ENCODE measurements at places on chromosomes 7 and 10. TPM values are rescaled to one million over a fixed set of nuclear protein-coding genes. Genes with fewer than 3 reads are reported as not detected.

The MRLN gene
- total RNA-seq, result not detected

DNA sequence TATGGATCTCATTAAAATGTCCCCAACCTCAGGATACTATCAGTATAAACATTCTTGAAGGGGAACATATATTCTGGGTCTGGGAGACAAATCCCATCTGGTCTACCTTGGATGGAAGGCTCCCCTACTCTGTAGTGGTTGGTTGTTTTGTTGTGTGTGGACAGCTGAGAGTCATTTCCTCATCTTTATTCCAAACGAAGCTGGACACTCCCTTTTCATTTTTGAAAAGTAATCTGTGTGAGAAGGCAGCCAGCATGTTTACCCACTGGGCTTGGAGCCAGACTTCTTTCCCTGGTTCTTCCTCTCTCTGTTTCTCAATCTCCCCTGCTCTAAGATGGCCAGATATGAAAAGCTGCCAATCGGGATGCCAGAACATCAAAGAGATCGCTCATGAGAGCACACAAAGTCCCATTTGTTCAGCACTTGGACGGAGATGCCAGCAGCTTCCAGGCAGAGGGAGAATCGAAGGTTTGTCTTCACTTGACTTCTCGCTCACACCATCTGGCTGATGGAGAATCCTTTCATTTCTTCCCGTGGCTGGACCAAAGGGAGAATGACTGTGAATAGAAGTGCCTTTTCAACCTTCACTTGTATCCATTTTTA, 108.1 kb upstream of the AGR3 start:
- peak; percentile 90 for DNase-seq

GRCh38 chr10:88661018-88661417, 3.2 kb upstream of the LIPF start:
- DNase-seq, result no peak

- no peak for DNase-seq
Observed at GRCh38 chr7:134875867-134876266, 96.4 kb downstream of the CALD1 start.

The LRIT1 gene
- total RNA-seq, result not detected

DNA sequence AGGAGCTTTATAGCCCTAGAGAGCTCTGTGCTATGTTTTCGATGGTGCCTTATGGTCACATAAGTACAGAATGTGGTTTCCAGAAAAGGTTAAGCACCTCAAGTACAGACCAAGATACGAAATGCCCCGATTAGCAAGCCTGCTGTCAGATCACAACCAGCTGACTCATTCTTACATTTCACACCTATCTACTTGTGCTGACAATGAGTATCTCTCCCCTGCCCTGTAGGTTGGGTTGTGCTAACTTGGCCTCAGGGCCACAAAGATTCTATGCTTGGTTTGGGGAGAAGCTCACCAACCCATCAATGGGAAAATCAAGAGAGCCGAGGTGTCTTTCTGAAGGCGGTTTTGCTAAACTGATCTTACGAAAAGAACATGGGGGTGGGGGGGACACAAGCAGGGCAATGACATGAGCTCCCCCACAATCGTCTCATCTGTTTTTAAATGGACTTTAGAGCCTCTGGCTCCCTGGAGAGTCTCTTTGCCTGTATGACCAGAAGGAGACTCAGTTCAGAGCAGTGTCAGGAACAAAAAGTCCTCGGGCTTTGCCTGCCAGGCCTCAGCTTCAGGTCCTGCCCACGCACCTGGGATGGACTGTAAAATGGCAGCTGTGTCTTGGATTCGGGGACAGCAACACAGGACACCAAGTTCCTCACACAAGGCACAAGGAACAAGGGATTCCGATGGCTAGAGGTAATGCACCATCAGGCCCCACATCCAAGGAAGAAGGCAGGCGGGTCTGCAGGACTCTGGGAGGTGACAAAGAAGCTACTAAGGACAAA, 55.1 kb downstream of the FAM53B start:
- no peak for DNase-seq

DNA sequence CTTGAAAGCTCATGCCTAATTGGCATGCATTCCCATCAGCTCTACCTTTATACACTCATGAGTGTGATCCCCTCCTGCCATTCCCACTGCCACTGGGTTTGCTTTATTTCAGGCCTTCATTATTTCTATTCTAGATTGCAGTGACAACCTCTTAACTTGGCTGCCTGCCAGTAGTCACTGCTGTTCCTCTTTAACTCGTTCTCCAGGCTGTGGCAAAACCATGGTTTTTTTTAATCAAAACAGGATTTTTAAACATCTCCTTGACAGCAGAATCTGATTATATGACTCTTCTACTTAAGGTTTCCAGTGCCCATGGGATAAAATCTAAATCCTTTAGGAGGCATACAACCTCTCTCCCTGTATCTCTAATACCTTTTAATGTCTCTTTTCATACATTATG, 223.7 kb upstream of the PCDH15 start:
- DNase-seq, result no peak

The GARIN1A gene
- 0.81 TPM for total RNA-seq

The GDF10 gene
- 0.67 TPM for total RNA-seq

- DNase-seq, result no peak
Observed at GRCh38 chr7:6655636-6656385, 18.7 kb downstream of the ZNF316 start.

- no peak for DNase-seq
Observed at GRCh38 chr7:33050535-33051318, 11.8 kb downstream of the NT5C3A start.

The RAMP3 gene
- 8.8 TPM for total RNA-seq

- DNase-seq, result no peak
Observed at GRCh38 chr10:44032216-44032615, 352.7 kb downstream of the CXCL12 start.

DNA sequence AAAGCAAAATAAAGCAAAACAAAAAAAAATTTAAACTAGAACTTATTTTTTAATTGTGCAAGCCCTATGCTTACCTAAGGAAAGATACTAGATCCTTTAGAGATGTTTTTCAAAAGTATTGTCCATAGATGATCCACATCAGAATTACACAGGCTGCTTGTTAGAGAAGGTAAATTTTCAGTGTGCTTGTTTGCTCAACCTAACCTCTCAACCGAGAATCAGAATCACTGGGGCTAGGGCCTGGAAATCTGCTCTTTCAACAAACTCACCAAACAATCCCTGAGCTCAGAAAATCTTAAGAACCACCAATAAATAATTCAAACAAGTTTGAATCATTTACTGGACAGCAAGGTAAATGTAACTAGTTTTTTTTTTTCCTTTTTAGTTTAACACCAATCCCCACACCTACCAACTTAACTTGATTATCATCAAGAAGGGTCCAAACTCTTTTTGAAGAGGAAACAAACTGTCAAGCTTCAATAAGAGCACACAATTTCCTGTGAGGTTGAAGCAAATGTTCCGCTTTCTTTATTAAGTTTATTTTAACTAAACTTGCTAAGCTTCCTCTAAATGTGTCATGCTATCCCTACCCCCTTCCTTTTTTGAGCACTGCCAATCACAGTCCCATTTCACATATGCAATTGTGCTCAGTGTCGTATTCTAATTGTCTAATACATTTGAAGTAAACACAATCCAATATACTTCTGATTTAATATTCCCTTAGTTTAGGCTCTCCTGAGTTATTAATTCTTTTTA, 7.4 kb upstream of the TSPAN33 start:
- no peak for DNase-seq

The CPVL gene
- 4.7 TPM for total RNA-seq

GRCh38 chr7:50229964-50230363, 74.6 kb upstream of the IKZF1 start:
- DNase-seq, result no peak

The WASHC2C gene
- total RNA-seq, result 97.0 TPM

The LSM8 gene
- 26.9 TPM for total RNA-seq

The SEC31B gene
- total RNA-seq, result 13.7 TPM

DNA sequence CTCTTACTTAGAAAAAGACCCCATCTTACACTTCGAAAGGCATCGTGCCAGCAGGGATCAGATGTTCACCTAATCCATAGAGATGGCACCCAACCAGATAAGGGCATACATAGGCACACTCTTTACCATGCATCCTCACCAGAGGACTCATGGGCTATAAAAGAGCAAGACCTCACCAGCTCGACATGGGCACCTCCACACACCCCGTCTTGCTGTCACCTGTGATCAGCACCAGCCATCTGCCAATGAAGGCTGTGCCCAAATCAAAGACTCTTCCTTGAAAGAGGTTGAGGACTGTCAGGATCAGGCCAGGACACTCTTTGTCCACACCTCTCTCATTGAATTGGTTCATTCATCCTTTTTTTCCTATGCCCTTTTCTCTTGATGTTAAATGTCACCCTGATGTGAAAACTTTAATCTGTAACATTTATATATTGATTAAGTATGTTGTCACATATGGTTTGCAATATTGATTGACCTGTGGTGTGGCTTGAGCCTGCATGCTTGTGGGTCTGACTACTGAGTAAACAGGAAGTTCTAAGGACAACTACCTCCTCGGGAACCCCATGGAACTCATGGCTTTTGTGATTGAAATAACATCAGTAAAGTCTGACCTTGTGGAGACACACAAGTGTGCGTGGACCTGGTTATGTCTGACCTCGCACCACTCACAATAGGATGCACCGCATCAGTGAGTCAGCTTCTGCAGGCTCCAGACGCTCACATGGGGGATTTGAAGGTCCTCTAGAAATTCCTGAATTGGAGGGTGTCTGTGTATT, 75.5 kb downstream of the HTR5A start:
- no peak for DNase-seq

The ACSM6 gene
- not detected for total RNA-seq

GRCh38 chr7:129351320-129351719, 82.9 kb upstream of the STRIP2 start:
- DNase-seq, result no peak

DNA sequence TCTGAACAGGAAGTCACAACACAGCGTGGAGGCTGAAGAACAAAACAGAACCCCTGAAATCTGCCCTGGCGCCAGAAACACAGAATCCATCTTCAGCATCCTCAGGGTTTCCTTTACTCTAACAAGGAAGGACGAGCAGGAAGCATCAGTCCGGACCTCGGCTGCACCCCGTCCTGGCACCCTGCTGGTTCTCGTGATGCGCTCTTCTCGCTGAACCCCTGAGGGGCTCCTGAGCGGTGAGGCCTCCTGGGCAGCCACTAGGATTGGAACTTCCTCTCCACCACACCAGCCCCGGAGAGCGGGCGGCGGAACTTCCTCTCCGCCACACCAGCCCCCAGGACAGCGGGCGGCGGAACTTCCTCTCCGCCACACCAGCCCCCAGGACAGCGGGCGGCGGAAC, 461.9 kb downstream of the PTPRN2 start:
- no peak for DNase-seq

- no peak for DNase-seq
Observed at GRCh38 chr10:30034433-30035137, 24.8 kb downstream of the JCAD start.

DNA sequence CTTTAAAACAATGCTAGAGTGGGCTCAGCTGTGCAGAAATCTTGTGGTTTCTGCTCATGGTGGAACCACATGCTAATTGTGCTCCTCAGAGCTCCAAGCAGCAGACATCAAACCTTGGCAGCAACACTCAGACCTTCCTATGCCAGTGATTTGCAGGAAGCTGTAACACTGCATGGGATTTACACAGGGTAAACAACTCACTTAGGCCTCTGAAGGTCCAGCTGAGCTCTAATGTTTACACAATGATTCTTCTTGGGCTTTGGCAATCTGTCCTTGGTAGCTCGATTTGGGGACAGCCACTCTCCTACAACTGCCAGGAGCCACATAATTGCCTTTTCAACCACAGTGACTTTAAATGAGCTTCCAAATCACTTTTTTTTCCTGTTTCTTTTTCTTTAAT, 97.7 kb upstream of the PDLIM1 start:
- no peak for DNase-seq

DNA sequence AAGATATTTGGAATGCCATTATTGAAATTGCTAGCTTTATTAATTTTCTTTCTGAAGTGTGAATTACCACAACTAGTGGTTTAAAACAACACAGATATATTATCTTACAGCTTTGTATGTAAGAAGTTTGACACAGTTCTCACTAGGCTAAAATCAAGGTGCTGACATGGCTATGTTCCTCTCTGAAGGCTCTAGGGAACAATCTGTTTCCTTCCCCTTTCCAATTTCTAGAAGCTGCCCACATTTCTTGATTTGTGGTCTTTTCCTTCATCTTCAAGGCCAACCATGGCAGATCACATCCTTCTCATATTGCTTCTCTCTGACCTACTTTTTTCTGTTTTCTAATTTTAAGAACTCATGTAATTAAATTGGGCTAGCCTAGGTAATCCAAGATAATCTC, 43.3 kb upstream of the SLC26A3 start:
- DNase-seq, result no peak

DNA sequence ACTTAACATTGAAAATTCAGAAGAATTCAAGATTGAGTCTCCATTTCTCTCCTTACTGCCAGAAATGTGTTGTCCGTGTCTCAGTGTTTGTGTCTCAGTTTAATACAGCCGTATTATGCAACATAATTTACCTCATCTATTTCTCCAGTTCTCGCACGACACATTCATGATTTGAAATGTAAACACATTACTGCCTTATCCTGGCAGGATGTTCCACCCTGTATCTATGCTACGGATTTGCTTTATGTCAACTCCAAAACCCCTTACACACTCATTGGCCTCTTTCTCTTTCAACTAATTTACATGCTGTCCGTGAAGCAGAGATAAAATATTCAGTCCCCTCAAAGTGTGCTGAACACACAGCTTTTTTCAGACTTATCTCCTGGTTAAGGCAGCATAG, 653.7 kb upstream of the SEMA3D start:
- DNase-seq, result no peak

- no peak for DNase-seq
Observed at GRCh38 chr7:118013252-118014010, 140.2 kb upstream of the CTTNBP2 start.

The TFPI2 gene
- 0.47 TPM for total RNA-seq

GRCh38 chr10:123150271-123150985, 2.5 kb downstream of the HMX2 start:
- DNase-seq, result no peak

The GRID2IP gene
- 0.75 TPM for total RNA-seq

- DNase-seq, result no peak
Observed at GRCh38 chr10:34001087-34001580, 666.7 kb upstream of the NRP1 start.

DNA sequence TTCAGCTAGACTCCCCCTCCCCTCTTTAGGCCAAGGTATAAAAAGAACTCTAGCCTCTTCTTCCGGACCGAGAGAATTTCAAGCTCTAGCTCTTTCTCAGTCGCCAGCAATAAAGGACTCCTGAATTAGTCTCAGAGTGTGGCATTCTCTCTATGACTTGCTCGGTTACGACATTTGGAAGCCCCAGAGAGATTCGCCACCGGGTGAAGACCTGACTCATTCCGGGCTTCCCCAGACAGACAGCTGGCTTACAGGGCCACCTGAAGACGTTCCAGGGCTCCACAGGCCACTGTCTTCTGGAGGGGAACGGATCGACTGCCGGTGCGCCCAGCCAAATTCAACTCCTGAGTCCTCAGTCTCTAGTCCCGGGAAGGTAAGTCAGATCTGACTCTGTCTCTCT, at the start of gene AKR1B15:
AKR1B15 (plus strand) TSS at position 234 of the 400 bp plus-strand sequence. CDS start 15,510 bp downstream, outside the sequence.
- DNase-seq, result no peak

Measured in left colon (tissue), 2 donors.